ENCODE measurements at places on chromosomes 1 and 21.

GRCh38 chr1:43703836-43704235 is 3.5 kb upstream of the ST3GAL3 start:
- DNase-seq, result no peak

GRCh38 chr1:242139442-242139841 is 140.5 kb upstream of the MAP1LC3C start:
- no peak for DNase-seq

- DNase-seq, result no peak
Measured at GRCh38 chr1:162487241-162487640, 10.4 kb upstream of the UHMK1 start.

GRCh38 chr1:177902266-177902665 is 67.6 kb downstream of the SEC16B start:
- no peak for DNase-seq

DNA sequence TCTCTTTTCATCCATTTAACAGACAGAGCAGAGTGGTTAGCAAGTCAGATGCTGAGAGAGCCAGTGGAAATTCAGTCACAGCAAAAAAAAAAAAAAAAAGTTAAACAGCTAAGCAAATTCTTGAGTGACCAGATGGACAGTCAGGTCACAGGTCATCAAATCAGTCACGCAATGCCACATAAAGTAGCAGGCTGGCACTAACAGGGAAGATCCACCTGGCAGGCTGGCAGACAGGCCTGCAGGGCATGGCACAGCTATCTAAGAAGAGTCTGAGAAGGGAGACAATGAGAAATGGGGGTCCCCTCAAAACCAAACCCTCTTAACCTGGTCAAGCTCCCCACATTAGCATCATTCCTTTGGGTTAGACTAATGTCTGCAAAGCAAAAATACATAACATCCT is 371.9 kb downstream of the TTLL7 start:
- DNase-seq, result no peak

- no peak for DNase-seq
Measured at GRCh38 chr1:25871704-25872494, 3.6 kb downstream of the PAQR7 start.

DNA sequence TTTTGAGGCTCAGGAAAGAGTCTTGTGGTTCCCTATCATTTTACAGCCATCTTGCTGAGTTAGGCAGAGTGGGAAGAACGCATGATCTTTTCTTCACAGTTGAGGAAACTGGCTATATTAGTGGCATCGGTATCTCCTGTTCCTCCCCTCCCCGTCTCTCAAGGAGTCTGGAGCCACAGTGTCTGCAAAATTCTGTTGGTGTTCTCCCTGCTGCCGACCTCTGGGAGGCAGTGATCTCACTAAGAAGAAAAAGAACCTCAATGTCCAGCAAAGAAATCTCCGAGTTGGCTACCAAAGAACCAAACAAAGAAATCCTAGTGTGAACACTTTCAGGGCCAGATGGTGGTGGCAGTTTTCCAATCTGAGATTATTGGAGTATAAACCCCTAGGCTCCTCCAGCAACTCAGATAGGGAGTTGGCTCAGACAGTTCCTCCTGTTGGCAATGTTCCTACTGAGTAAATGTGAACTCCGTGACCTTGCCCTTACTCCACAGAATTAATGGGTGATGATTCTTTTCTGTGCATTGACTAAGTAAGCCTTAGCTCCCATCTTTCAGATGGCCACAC is 41.2 kb downstream of the PRAMEF20 start:
- DNase-seq, result no peak

GRCh38 chr1:18955441-18956192 is 859 bp downstream of the IFFO2 start:
- no peak for DNase-seq

DNA sequence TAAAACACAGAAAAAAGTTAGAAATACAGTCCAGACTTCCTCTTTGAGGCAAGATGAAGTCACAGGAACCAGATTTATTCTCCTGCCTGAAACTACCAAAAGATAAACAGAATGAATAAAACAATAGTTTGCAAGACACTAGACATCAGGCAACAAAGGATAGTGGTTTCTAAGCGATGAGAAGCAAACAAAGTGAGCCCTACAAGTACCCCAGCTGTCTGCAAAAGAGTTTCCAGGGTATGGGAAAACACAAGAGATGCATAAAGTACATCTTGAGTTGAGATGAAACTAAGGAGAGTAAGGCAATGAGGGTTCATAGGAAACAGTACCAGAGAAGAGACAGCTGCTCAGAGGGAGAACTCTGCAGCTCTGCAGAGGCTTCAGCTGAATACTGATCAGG is 83.3 kb upstream of the COL24A1 start:
- DNase-seq, result no peak

GRCh38 chr1:235391874-235392273 is 24.6 kb downstream of the TBCE start:
- no peak for DNase-seq

- DNase-seq, result no peak
Measured at GRCh38 chr21:34204481-34205439, 131.4 kb downstream of the MRPS6 start.

DNA sequence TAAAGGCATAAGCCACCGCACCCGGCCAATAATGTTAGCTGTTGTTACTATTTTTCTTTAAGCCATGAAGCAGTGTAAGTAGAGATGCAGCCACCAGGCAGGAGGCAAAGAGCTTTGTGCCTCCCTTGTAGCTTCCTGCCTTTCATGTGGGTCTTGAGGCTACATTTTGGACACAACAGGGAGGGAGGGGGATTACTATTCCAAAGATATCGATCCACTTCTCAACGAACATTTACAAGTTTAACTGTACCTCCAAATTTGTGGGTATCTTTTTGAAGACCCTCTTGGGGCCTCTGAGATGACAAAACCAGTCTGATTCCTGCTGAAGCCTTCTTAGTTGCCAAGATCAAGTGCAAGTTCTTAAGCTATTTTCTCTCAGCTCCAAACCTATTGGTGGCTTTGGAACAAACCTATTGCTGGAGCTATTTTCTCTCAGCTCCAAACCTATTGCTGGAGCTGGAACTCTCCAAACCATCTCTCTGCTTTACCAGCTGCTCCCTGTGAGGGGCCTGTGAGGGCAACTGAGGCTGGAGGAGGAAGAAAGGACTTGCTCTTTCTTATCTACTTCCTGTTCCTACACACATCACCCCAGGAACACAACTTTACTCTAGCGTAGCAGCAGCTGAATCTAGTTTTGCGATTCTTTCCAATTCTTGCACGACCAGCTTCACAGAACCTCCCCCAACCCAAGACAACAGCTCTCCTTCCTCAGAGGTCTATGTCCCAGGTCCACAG is 16.1 kb upstream of the RCAN3 start:
- DNase-seq, result no peak

GRCh38 chr1:2528966-2529783 is 888 bp downstream of the HES5 start:
- DNase-seq, result no peak

DNA sequence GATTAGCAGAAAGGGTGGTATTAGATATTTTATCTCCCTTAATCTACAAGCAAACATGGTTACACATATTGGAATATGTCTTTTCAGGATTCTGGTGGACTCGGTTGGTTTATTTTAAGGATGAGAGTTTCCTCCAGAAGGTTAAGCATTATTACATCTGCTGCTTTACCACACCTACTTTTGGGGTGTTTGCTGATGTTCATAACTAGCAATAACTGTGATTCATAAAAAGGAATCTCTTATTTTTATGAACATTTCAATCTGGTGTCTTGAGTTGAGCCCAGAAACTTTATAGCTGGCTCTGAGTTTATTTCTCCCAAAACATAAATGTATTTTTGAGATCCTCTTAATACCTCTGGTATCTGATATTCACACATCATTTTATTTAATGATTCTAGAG is 82.7 kb downstream of the LRRC8D start:
- no peak for DNase-seq

Data from GM04503 (cell line).